Stimulated activated CD4-positive, alpha-beta T cell treated with anti-CD3 and anti-CD28 coated beads, Interleukin-4, amount 100 ng/mL, for 4 hours (primary cell): ENCODE measurements at places on chromosomes 11 and 22.

GRCh38 chr11:128172046-128172878 is 415.1 kb downstream of the ETS1 start:
- DNase-seq = peak; percentile 84

- DNase-seq = no peak
Measured at GRCh38 chr11:35003186-35003585, 86.8 kb downstream of the PDHX start.

DNA sequence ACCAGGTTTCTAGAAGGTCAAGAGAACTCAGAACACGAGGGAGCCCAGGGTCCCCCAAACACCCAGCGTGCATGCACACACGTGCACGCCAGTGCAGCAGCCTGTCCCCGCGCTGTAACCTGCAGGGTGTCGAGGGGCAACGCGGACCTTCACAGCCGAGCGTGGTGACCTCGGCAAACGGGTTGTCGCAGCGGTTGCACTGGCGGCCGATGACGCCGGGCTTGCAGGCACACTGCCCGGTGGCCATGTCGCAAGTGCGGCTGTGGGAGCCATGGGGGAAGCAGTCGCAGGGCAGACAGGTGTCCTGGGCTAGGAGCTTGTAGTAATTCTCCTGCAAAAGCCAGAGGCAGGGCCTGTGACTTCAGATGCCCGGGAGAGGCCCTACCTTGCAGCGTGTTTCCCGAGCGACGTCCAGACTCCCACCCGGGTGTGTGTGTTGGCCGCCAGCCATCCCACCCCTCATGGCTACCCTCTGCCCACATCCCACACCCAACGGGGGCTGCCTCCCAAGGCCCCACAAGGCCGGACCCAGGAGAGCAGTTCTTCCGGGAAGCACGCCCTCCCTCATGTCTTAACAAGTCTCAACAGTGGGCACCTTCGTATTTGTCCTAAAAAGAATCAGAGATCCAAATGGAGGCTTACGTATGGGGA is 56.1 kb downstream of the TRMU start:
- DNase-seq = no peak

- DNase-seq = no peak
Measured at GRCh38 chr11:63672156-63672463, 934 bp upstream of the ATL3 start.

GRCh38 chr22:43385770-43386641 is 25.8 kb upstream of the MPPED1 start:
- peak; percentile 61 for DNase-seq

GRCh38 chr22:20204806-20205205 is 54.0 kb upstream of the CCDC188 start:
- no peak for DNase-seq

DNA sequence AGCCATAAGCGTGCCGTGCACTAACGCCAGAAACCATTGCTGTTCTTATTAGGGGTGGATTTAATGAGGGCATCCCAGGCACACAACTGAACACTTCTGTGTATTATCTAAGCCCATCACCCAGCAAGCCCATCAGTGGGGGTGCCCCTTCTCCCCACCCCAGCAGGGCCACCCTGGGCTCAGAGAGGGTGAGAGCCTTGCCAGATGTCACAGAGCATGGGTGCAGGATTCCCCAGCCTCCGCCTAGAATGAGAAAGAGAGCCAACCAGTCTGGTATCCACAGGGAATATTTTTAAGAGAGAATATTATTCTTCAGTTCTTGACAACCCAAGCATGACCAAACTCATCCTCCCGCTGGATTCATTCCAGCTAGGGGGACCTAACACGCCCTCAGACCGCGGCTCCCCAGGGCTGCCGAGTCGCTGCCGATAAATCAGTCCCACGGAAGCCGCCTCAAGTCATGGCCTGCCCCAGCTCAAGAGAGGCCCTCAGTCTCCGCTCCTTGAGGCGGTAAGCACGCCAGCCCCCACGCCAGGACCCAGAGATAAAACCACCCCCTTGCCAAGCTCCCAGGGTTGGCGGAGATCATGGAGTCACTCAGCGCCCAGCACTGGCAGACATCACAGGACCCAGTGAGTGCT is 47.2 kb downstream of the MN1 start:
- no peak for DNase-seq

DNA sequence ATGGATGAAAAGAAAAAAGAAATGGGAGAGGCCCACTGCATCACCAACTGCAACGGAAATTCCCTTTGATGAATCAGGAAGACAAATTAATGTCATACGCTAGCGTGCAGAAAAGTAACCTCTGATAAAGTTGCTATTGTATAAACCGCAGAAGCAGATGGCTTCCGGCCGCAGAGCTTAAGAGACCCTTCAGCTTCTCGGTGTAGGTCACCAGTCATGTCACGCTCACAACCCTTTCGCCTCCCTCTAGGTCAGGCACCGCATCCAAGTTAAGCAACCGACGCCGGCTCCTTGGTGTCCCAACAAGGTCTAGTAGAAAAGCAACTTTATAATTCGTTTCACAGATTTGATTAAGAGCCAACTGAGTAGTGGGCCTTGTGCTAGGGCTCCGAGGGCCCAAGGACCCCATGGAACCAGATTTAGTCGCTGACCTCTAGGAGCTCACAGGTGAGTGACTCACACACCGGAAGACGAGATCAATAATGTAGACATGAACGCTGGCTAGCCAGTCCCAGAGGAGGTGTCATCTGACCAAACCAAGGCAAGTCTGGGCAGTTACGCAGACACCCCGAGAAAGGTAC is 1.2 kb upstream of the ZFP91 start:
- peak; percentile 78 for DNase-seq

GRCh38 chr22:30887453-30887852 is 81.1 kb downstream of the MORC2 start:
- DNase-seq = no peak

DNA sequence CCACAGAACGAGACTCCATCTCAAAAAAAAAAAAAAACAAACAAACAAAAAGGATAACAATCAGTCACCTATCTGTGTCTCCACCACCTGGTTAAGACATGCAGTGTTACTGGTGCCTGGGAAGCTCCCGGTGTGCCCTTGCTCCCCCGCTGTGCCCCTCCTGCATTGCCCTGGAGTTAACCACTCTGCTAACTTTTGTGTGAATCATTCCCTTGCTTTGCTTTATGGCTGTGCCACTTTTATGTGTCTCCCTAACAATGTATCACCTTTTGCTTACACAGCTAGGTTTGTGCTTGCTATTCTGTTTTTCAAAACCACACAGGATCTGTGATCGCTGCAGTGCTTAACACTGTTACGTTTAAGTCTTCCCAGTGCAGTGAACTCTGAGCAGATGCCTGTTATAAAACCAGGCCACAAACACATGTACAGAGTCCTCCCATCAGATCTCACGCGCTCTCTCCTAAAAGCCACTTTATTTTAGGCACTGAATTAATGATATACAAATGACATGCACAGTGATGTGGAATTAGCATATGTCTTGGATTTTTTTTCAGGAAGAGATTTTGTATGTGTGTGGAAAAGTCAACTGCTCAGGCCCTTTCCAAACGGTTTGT is 69.9 kb downstream of the BUD13 start:
- no peak for DNase-seq

- DNase-seq = no peak
Measured at GRCh38 chr11:127199306-127199801, 198.8 kb upstream of the KIRREL3 start.

GRCh38 chr11:28289444-28289843 is 181.3 kb downstream of the METTL15 start:
- DNase-seq = no peak

GRCh38 chr11:44516688-44517507 is 48.6 kb upstream of the CD82 start:
- no peak for DNase-seq

DNA sequence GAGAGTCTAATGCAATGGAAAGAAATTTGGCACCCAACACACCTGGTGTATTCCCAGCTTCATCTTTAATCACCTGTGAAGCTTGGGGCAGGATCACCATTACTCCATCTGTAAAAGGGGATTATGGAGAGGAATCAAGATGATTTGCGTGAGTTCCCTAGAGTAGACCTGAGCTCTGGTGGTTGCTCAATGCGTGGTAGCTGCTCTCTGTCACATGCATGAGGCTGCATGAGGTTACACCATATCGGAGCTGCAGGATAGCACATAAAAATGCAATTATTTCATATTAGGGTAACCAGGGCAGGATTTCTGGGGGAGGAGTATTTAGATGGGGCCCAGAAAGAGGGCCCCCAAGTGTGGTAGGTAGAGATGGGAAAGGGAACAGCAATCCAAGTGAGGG is 35.3 kb upstream of the CLMP start:
- DNase-seq = no peak

- no peak for DNase-seq
Measured at GRCh38 chr11:126165757-126166156, 45.7 kb downstream of the RPUSD4 start.

- DNase-seq = peak; percentile 66
Measured at GRCh38 chr11:118607401-118608359, at the start of gene PHLDB1. Gene PHLDB1 (plus strand): TSS chr11:118607615. CDS start chr11:118613837, 6,222 bp downstream.

- no peak for DNase-seq
Measured at GRCh38 chr11:118260353-118260752, 3.7 kb downstream of the MPZL2 start.

DNA sequence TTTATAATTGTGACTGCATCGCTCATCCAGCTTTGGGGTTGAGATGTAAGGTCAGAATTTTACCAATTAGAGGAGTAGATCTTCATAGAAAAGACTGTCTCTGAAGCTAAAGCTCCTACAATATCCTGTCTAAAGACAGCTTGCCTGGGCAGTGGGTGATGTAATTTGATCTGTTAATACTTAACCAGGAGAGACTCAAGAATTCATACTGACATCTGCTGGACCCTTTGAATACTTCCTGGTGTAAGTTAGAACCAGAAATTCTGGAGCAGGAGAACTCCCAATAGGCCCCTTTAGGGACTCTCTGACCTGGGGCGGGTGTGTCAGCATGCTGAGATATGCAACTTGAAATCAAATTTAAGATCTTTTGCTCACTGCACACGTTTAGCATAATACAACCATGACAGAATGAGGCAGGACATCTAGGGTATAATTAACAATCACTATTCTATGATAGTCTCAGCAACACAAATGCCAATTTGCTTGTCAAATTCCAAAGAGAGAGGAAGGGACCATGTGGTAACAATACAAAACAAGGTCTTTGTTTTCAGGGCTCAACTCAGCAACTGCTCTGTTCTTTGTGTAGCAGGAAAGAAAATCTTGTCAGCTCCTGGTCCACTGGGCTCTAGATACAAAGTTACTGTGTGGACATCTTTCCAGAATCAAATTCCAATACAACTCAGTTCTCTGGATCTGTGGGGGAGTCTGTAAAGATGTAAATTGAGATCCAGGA is 143.9 kb downstream of the INSC start:
- DNase-seq = no peak

- no peak for DNase-seq
Measured at GRCh38 chr22:26564181-26564580, 25.8 kb downstream of the TPST2 start.

- peak; percentile 58 for DNase-seq
Measured at GRCh38 chr11:33987975-33988580, 63.5 kb upstream of the CAPRIN1 start.

DNA sequence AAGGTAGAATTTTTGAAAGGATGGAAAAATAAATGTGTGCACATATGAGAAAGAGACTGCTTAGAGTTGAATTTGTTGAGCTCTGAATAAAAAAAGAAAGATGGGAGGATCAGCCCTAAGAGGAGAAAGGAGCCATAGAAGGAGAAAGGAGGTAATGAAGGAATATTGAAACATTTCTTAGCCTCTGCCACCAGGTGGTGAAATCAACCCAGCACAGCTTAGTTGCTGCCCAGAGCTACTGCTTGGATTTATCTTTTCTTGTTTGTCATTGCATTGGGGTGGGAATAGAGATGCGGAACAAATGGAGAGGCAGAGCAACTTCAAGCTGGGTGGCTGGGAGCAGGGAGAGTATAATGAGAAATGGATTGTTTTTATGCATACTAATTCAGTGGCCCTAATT is 80.4 kb downstream of the SERGEF start:
- DNase-seq = no peak

- DNase-seq = no peak
Measured at GRCh38 chr22:42438293-42438650, 6.1 kb upstream of the NFAM1 start.
